ENCODE measurements at places on chromosomes 4 and X.
A peak's percentile ranks its signal among the peaks of the same experiment; 100 is the strongest.

DNA sequence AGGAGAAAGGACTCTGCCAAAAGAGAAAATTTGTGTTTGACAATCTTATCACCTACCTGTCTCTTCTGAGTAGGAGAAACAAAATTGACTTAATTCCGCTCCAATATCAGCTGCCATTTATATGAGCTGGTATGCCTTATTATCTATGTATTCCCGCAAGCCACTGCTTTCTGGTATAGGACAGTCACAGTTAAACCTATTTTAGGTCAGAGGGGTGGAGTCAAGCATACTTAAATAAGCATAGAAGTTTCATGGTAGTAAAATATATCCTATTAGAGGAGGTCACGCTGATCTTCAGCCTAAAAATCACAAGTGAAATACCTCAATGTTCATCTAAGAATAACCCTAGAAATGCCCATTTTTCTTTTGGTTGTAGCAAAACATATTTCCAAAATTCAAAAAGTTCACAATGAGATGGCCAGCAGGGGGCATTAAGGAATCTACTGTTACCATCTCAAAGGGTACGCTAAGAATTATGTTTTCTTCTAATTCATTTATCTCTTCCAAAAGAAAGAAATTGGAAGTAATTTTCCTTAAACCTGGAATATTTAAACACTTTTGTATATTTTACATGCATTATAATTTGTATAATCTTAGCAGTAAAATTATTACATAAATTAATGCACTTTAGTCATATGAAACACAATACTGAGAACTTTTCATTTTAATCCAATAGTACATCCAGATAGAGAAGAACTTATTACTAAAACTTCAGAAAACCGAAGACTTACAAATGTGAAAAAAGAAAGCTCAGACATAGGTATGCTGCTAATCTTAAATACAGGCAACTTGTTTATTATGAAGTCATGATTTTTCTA, 10.5 kb downstream of the PPAT start:
- peak; percentile 21 for DNase-seq

GRCh38 chr4:144969821-144970220, 128.2 kb downstream of the ANAPC10 start:
- no peak for DNase-seq

- no peak for DNase-seq
Observed at GRCh38 chr4:111128327-111128726, 505.4 kb upstream of the PITX2 start.

DNA sequence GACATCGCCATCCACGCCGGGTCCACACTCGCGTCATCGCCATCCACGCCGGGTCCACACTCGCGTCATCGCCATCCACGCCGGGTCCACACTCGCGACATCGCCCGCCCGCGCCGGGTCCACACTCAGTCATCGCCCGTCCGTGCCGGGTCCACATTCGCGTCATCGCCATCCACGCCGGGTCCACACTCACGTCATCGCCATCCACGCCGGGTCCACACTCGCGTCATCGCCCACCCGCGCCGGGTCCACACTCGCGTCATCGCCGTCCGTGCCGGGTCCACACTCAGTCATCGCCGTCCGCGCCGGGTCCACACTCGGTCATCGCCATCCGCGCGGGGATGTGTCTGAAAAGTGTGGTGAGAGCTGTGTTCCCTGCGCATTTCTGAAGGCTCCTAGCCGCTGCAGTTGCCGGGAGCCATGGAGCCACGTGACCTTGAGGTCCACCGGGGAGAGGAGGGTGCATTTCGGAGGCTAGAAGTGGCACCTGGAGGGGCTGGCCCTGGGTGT, 17.3 kb downstream of the PCGF3 start:
- no peak for DNase-seq

- no peak for DNase-seq
Observed at GRCh38 chrX:115363372-115363771, 73.9 kb downstream of the LUZP4 start.

GRCh38 chrX:17968367-17968766, 107.3 kb upstream of the RAI2 start:
- no peak for DNase-seq

- DNase-seq: no peak
Observed at GRCh38 chr4:94920369-94920768, 162.6 kb downstream of the BMPR1B start.

GRCh38 chr4:45640281-45640680, 483.6 kb downstream of the GABRG1 start:
- no peak for DNase-seq

DNA sequence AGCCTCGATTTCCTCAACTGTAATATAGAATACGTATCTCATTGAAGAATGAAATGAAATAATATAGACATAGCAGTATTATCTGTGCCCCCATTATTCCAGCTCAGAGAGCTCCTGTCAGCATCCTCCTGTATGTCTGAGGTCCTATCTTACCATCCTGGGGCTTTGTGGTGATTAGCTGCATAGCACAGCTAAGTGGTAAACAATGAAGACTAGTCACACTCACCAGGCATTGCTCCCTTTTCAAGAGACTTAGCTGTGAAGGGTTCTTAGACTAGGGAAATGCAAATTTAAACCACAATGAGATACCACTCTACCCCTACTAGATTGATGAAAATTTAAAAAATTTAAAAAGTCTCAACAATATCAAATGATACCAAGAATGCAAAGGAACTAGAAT, 172.9 kb downstream of the SLC39A8 start:
- DNase-seq: no peak

DNA sequence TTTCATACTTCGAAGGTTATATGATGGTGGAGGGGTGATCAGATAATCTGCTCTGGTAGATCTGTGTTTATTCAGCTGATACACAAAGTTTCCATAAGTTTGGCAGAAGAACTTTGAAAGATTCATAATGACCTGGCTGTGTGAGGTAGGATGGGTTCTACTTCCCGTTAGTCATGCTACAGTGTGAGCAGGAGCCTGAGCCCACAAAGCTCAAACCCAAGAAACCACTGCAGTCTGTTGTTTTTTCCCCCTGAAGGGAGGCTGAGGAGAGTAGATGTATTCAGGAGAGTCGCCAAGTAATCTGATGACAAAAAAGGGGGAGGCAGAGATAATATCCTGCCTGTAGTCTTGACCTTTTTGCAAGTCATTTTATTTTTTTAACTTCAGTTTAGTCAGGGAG, 52.8 kb upstream of the PPP3CA start:
- peak; percentile 48 for DNase-seq

GRCh38 chr4:155972098-155972497, 18.4 kb upstream of the CTSO start:
- no peak for DNase-seq

GRCh38 chr4:132427125-132427524, 722.0 kb upstream of the PCDH10 start:
- no peak for DNase-seq

DNA sequence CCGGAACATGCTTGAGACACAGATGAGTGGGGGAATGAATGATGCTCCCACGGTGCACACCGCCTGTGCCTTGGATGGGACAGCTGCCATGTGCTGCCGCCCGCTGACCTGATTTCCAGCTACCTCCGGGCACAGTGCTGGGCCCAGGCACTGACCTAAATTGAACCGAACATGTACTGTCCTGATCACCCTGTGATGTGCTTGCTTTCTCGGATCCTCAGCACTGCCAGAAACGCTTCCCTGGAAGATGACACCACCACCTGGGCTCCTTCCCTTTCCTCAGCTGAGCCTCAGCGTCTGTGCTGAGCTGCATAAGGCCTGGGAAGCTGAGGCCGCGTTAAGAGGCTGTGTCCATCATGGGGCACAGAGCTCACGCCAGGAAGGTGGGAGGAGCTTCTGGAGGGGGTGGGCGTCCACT, 39.3 kb upstream of the MXD4 start:
- DNase-seq: no peak

GRCh38 chr4:100907465-100908454, 389.9 kb upstream of the EMCN start:
- no peak for DNase-seq

DNA sequence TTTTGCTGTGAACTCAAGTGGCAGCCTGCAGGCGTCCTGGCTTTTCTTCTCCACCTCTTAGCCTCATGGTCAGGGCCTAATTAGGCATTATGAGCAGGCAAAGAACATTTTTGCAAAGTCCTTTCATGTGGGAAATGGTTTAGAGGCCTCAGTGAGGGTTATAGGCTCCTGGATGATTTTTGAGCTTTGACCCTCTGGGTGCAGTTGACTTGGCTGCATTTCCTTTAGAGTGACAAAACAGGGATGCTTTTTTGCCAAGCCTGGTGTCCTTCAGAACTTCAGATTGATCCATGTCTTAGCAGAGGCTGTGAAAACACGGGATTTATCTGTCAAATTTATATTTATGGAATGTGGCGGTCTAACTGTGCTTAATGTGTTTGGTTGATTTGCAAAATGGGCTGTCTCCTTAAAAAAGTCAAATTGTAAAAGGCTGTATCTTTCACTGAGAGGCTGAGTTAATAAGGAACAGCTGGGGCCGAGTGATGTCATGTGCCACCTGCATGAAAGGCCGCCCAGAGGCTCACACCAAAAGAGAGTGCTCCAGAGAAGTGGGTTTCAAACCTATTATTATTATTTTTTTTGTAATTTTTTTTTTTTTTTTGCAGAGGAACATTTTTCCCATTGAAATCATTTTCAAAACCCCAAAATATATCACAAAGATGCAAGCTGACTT, 192.2 kb upstream of the ARX start:
- DNase-seq: no peak

DNA sequence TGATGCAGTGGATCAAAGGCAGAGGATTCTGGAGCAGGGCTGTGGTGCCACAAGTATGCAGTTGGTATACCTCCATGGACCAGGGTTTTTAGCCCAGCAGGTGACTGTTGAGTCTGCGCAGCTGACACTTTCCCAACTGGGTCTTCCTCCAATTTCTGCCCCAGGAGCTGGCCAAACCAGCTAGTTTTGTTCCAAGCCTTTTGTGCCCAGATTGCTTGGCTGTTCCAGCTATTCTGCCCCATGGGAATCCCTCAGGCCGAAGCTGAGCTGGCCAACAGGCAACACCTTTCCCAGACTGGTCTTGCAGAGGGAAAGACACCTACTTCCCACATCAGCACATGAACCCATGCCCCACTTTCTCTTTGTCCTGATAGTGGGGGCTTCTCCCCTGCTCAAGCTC, 22.8 kb upstream of the ANKRD17 start:
- no peak for DNase-seq

- no peak for DNase-seq
Observed at GRCh38 chrX:65253817-65254216, 277.6 kb upstream of the ZC4H2 start.

GRCh38 chr4:70844180-70844579, 4.5 kb upstream of the GRSF1 start:
- peak; percentile 54 for DNase-seq

GRCh38 chr4:17695341-17695740, 80.9 kb downstream of the MED28 start:
- no peak for DNase-seq

DNA sequence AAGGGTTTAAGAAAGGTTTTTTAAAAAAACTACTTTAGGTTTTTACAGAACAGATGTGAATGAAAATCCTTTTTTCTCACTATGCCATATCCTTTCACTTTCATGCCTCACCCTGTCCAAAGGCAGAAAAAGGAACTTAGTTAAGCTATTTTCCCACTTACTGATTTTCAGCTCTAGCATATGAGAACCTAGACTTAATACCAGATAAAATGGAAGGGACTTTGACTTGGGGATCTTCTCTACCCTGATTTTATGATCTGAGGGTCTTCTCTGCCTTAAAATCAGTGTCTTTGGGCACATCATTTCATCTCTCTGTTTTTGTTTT, 42.4 kb downstream of the FNIP2 start:
- no peak for DNase-seq

- DNase-seq: no peak
Observed at GRCh38 chr4:140059159-140059558, 94.8 kb downstream of the MAML3 start.

DNA sequence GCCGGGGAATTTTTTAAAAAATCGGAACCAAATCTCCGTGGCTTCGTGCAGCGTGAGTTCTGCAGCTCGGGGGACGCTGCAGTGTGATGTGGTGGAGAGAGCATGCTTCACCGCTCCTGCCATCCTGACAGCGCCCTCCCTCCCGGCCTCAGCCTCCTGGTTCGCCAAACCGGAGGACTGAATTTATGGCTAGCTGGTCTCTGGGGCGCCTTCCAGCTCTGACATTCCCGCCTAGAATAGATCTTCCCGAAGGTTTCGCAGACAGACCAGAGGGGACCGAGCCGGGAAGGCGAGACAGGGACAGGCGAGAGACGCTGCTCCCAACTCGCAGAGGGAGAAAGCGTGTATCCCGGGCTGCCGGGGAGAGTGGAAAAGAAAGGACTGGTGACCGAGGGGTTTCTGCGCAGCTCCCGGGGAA, 25.9 kb downstream of the HOPX start:
- DNase-seq: peak; percentile 36

DNA sequence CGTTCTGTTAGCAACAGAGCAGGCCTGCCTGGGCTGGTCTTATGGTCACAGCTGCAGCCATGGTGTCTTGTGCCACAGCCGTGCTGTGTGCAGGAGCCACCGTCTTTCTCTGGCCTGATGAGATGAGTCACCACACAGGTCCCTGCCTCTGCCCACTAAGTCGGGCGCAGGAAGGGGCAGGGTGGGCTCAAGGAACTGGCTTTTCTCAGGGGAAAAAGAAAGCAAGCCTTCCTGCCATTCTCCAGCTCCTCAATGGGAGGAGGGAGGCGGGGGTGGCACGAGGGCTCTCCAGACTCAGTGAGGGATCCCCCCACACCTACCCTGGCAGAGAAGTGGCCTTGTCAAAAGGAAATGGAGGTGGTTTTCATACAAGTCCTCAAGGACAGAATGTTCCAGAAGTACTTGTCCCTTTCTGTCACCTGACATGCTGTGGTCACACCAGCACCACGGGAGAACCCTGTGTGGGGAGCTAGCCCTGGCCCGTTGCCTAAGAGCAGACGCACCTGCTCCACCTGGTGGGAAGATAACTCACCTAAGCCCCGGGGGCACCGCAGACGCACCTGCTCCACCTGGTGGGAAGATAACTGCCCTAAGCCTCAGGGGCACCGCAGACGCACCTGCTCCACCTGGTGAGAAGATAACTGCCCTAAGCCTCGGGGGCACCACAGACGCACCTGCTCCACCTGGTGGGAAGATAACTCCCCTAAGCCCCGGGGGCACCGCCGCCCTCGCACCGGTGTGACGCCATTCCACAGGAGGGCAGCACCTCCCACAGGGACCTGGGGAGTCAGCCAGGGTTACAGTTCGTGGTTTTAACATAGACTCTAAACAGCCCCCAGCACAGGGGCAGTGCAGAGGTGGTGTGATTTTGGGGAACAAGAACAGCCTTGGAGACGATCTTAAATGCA, 18.5 kb downstream of the UVSSA start:
- DNase-seq: no peak

DNA sequence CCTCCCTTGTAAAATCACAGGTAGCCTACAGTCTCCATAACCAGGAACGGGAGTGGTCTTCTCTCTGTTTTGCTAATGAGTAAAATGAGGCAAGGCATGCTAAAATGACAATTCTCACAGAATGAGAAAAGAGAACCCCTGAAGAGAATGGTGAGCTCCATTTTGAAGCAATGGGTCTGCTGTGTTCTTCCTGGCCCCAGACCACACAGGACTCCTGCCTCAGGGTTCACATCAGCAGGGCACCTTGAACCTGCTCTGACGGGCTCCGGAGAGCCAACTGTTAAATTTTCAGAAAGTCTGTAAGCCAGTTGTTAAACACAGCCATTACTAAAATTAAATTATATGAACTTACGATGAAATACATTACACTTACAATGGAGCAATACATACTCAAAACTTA, 32.1 kb upstream of the RBM47 start:
- DNase-seq: no peak

GRCh38 chr4:73589261-73589847, 30.9 kb downstream of the RASSF6 start:
- DNase-seq: no peak

GRCh38 chr4:141891260-141892120, 255.1 kb downstream of the IL15 start:
- DNase-seq: no peak

Measured in stimulated activated naive CD8-positive, alpha-beta T cell treated with anti-CD3 and anti-CD28 coated beads, Interleukin-15, Interleukin-2, amounts not matched to agents 100 U/mL and 50 U/mL, for 24 hours (primary cell).